ENCODE measurements at places on chromosomes 11 and 22. TPM values are rescaled to one million over a fixed set of nuclear protein-coding genes. Genes with fewer than 3 reads are reported as not detected.

DNA sequence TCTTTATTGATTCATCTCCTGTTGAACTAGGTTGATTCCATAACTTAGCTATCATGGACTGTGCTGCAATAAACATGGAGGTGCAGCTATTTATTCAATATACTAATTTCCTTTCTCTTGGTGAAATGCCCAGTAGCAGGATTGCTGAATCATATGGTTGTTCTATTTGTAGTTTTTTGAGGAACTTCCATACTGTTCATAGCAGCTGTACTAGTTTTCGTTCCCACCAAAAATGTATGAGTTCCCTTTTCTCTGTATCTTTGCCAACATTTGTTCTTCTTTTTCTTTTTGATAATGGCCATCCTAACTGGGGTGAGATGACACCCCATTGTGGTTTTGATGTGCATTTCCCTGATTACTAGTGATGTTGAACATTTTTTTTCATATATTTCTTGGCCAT, 87.2 kb upstream of the NAV2 start:
- no peak for DNase-seq

DNA sequence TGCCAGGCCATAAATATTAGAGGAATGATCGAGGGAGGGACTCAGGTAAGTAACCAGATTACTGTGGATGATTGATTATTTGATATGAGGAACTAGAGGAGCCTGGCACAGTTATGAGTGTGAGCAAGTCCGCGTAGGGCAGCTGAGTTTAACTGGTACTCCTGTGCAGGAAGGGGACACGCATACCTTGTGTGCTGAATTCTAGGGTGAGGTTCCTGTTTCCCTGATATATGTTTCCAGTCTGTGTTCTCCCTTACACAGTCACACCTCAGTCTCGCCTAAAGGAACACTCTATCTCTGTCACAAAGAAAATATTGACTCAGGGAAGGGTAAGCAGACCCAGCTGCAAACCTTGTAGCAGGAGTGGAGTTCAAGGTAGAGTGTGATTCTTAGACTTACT, 17.4 kb downstream of the SGSM3 start:
- DNase-seq: no peak

DNA sequence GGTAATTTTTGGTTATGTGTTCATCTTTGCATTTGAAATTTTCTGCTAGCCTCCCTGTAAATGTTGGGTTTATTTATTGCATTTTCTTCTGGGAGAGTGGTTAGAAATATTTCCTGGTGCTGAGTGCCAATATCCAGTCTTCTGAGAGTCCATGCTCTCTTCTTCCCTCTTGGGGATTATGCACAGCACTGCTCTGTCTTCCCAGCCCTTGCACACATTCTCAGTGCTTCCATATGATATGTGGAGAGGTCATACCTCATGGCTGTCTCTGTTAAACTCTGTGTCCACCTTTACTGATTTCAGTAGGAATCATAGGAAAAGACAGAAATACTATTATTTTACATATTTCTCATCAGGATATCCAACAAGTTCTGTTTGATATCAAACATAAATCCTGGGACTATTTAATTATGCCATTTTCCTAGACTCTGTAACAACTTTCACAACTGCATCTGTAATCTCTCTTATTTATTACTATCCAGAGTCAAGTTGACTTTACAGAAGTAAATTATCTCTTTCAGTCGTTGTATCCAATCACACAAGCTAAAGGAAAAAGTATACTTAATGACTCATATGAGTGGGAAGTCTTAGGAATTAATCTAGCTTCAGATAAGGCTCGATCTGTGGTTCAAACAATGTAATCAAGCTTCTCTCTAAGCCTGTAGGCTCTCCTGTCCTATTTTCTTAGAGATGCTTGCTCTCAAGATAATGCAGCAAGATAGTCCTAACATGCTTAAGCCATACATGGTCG, 2.7 kb upstream of the NXPE1 start:
- DNase-seq: no peak

- DNase-seq: no peak
These were observed 24.8 kb downstream of the SCGB1A1 start for GRCh38 chr11:62443390-62444235.

Gene FOSL1
- 1.2 TPM for total RNA-seq

Gene MUC6
- total RNA-seq: not detected

Gene TNNI2
- total RNA-seq: not detected
